ENCODE measurements at places on chromosomes 3 and 15. TPM values are rescaled to one million over a fixed set of nuclear protein-coding genes. Genes with fewer than 3 reads are reported as not detected.

GRCh38 chr3:129015388-129016105 is 14.4 kb downstream of the EFCC1 start:
- no peak for DNase-seq

ALS2CL gene
- 30.3 TPM for total RNA-seq

ATP13A4 gene
- 14.3 TPM for total RNA-seq

DNA sequence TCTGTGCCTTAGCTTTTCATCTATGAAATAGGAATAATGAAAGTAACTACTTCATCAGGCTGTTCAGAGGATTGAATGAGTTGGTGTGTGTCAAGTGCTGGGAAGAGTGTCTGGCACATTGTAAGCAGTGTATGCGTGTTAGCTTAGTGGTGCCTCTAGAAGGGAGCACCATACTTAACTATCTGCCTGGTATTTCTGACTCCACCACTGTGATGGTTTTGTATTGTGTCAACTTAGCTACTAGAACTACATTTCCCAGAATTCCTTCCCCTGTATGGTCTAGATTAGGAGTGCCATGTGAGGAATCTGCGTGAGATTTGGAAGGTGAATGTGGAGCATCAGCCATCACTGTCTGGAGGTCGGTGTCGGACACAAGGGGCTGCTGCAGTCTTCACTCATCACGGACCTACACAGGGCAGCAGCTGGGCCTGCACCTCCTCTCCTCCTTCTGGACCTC is 115.4 kb upstream of the GALNT15 start:
- no peak for DNase-seq

DNA sequence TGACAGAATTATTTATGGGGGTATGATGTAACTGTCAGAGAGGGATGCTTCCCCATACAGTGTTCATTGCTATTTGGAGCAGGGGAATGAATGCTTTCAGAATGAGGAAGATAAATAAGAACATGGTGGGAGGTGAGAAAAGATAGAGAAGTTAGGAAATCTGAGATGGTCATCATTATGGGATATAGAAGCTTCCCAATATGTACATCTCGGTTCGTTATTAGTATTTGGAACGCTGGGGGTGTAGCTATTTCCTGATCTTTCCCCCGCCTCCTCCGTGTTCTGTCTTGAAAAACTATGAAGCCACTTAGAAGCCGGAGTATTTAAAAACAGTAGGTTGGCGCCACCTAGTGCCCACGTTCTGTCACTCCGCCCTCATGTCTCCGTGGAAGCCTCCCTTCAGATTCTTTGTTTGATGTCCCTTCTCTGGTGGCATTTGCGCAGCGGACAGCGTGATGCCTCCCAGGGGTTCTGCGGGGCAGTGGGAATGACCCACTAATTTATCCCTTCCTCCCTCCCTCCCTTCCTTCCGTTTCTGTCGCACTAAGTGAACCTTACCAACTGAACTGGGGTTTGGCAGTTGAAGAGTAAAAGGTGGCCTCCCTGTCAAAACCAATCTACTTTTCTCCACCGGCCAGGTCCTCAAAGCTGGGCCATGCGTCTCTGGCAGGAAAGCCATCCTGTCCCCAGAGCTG is 184.5 kb downstream of the FEZF2 start:
- DNase-seq, result peak; percentile 74

DNA sequence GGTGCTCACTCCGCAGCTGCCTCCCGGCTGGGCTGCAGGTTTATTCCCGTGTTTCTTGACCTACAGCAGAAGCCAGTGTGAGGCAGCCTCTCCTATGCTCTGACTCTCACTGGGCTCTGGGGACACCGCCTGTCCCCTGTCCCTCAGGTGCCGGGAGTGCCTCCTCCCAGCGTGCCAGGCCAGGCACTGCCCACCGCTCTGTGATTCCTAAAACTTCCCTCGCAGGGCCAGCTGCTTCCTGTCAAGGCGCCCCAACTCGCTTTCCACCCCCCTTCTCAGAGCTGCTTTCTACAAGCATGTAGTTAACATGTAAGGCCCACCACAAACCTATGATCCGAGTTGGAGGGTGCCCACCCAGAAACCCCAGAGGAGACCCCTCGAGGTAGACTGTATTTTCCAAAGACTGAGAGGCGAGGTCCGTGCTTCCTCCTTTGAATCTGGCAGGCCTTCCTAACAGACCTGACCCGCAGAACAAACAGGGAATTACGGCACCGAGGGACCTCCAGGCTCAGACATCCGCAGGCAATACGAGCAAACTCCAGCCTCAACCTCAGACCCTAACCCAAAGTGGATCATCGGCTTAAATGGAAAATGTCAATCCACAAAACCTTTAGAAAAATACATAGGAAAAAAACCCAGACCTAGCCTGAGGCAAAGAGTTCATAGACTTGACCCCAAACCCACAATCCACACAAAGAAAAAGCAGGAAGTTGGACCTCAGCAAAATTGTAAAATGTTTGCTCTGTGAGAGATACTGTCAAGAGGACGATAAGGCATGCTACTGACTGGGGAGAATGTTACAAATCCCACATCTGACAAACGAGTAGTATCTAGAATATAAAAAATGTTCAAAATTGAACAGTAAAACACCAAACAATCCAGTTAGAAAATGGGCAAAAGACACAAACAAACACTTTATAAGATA is 121.3 kb upstream of the IQSEC1 start:
- no peak for DNase-seq

DPPA2 gene
- not detected for total RNA-seq

Data from body of pancreas (tissue), 4 donors.